ENCODE measurements at places on chromosomes 5 and 9.

DNA sequence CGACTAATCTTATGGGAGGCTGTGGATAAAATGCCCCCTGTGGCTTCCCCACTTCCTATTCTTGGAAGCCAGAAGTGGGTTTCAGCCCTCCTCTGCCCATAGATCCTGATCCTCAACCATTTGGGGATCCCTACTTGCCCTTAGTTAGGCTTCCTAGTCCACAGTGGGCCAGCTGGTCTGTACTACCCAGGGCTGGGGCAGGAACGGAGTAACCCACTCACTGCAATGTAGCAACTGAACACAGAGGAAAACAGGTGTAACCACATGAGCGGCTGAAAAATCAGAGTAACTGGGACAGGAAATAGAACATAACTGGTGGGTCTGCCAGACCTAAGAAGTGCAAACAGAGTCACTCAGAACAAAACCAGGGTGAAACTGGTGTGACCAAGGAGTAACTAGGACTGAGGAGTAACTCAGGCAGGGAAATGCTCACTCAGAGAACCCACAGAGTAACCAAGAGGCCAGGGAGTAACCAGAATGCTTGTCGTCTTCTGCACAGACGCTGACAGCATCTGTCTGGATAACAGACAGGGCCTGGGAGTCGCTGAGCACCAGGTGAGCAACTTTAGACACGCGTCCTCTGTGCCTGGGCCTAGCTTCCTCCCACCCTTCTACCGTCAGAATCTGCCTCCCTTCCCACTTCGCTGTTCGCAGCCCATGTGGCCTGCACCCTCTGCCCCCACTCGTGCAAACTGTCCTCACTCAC, 1.0 kb downstream of the AQP3 start:
- no peak for DNase-seq

DNA sequence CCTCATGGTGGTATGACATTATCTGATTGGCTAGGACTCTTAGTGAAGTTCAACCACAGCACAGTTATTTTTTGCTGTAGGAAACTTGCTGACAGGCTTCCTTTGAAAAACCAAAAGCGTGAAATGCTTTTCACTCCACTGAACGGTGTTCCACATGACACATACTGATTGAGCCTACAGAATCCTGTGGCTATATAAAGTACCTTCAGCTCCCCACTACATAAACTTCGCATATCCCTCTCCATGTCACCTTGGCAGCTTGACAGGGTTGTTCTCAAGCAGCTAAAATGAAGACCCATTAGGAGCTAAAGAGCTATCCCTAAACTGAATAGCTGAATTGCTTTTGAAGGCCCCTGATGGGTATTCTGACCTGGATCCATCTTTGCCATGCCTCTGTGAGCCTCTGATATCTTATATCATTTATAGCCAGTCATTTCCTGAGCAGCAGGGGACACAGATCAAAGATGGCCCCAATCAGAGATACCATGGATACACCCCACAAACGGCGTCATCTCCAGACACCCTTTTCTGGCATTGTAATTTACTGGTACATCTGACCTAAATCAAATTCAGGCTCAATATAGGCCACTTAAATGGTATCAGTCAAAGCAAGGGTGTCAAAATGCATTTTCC, 91.5 kb downstream of the APBA1 start:
- no peak for DNase-seq

GRCh38 chr5:113969901-113970300, 392.0 kb upstream of the KCNN2 start:
- no peak for DNase-seq

DNA sequence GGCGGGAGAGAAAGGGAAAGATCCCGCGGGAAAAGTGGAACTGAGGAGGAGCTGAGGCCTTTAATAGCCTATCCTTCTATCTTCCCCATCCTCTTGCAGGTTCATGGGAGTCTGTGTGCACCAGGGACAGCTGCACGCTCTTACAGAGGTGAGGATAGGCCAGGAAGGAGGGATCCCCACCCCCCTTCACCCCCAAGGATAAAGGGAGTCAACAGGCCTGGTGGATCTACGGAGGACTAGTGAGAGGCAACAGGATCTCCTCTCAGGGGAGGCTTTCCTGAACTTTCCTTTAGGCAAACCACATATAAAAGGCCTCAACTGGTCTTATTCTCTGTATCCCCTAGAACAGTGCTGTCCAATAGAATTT, 1.1 kb downstream of the TESK1 start:
- DNase-seq: no peak

DNA sequence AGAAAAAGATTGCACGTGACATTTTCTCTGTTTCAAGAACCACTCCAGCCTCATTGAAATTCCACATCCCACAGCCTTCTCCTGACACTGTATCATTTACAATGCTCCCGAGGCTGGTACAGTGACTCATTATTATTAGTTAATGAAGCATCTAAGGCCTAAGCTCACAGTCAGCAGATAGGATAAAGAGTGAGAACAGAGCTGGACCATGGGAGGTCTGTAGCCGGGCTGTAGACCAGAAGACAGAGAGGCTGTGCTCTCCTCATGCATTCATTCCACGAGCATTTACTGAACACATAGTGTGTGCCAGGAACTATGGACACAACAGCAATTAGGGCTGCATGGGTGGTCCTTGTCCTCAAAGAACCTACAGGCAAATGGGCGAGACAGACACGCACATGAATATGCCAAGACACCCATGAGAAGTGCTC, 47.3 kb upstream of the GALNT10 start:
- DNase-seq: no peak

DNA sequence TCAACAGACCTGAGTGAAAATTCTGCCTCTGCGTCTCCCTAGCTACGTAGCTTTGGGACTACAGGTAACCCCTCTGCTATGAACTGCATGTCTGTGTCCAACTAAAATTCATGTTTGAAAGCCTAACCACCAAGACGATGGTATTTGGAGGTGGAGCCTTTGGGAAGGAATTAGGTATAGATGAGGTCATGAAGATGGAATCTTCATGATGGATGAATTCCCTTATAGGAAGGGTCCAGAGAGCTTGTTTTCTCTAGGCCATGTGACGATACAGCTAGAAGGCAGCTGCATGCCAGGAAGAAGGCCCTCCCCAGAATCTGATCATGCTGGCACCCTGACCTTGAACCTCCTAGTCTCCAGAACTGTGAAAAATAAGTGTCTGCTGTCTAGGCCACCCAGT, 296.4 kb downstream of the SLIT3 start:
- DNase-seq: peak; percentile 40

DNA sequence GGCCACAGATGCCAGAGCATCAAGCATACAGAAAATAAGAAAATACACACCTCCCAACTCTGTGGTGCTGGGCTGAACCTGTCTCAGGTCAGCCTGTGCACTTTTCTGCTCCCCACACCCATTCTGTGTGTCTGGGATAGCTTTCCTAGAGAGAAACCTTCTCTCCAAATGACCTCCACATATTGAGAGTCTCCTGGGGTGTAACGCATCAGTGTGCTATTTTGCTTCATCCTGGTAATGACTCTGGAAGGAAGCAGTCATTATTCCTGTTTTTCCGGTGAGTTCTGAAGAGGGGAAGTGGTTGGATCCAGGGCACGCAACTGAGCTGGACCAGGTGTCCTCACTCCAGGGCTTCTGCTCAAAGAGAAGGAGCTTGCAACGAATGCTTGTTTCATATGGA, 73.2 kb upstream of the SH3PXD2B start:
- DNase-seq: no peak

DNA sequence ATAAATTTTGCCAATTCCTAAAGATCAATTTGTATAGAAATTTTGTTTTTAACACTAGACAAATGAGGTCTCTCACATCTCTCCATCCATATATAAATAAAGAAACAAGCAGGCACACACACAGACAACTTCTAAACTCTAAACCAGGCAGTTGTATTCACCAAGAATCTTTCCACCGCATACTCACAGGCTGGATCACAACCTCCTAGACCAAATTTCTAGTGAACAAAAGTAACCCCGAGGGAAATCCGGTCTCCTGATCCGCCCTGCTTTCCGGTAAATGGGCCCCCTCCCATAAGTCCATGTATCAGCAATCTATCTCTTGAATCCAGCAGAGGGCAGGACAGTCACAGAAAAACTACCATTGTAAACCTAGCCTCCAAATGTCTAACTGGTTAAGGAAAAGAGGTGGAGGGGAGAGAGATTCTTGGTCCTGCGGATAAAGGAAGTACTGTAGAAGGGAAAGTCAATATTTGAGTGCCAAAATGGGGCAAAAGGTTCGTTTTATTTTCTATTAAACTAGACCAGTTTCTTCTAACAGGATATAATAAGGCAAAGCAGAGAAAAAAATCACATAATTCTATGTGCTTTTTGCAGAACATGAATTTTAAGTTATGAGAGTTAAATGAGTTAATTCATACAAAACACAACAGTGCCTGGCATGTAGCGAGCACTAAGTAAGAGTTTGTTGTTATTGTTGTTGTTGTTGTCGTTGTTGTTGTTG, 4.8 kb upstream of the SMU1 start:
- peak; percentile 84 for DNase-seq

DNA sequence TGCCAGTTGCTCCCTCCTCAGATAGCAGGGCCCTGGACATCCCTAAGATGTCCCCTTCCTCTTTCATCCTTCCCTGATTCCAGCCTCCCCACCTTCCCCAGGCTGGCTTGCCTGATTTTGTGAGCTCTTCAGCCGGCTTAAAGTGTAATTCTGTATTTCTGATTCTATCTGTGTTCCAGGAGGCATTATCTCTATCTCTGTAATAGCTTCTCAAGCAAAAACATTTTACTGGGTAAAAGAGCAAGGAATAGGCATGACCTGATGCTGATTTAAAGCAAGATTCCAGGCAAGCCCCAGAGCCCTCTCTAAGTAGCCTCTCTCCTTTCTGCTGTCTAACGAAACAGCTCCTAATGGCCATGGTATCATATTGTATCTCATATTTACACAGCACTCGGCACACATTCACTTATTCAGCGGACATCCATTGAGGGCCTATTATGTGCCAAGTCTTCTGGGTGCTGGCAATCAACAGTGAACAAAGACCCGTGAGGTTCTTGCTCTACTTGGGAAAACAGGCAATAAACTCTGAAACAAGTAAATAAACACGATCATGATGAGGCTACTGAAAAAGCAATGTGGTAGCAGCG, 100.9 kb upstream of the MSX2 start:
- DNase-seq: no peak

- DNase-seq: no peak
Observed at GRCh38 chr9:81264516-81264915, 424.8 kb downstream of the TLE1 start.

GRCh38 chr9:89178830-89179539, 367 bp upstream of the SHC3 start:
- no peak for DNase-seq

GRCh38 chr5:58849921-58850667, 267.2 kb downstream of the RAB3C start:
- peak; percentile 12 for DNase-seq

DNA sequence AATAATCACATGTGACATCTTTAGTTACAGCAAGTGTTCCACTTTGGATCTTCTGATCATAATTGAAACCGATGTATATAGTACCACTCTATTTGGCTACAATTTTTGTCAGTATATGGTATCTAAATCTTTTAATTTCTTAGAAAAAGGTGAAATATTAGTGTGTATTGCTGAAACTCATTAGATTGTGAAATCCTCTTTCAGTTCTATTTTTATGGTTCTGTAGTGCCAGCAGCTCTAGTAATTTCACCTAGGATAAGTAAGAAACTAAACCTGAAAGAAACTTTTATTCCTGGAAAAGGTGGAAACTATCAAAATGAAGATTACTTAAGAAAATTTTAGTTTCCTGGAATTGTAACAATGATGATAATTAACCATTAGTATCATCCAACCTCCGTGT, 370.9 kb downstream of the NNT start:
- DNase-seq: no peak

Data from AG10803 (cell line).